ENCODE measurements at places on chromosomes 7 and 10.

- no peak for DNase-seq
These were observed 298.5 kb upstream of the KLF6 start for GRCh38 chr10:4083509-4084003.

DNA sequence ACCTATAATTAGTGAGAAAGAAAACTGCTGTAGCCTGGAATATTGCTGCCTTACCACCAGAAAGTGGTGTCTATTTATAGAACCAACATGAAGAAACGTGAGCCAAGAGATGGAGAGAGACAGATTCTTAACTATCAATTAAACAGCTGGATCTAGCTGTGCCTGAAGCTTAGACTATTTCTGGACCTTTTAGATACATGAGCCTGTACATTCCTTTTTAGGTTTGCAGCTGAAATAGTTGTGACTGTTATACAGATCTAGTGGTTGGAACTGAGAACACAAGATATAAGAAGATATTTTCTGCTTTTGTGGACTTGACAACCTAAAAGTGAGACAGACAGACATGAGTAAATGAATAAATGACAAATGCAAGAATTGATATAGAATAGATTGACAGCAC, 73.4 kb downstream of the CDK14 start:
- no peak for DNase-seq

GRCh38 chr7:8908889-8909288, 475.5 kb downstream of the NXPH1 start:
- no peak for DNase-seq

DNA sequence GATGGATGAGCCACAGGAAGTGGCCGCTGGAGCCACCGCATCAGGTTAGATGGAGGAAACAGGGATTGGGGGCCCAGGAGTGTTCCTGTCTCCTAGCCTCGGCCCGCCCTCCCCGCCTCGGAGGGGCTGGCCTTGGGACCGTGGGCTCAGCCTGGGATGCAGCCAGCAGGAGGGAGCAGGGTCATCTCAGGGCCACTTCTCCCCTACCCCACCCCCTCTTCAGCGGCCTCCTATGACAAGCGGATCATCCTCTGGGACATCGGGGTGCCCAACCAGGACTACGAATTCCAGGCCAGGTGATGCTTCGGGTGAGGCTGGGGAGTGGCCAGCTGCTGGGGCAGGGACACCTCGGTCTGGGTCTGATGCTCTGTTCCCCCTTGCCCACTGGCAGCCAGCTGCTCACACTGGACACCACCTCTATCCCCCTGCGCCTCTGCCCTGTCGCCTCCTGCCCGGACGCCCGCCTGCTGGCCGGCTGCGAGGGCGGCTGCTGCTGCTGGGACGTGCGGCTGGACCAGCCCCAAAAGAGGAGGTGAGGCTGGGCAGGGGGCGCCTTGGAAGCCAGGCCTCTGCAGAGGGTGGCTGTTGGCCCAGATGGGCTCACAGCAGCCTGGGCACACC, 4.7 kb downstream of the LRWD1 start:
- no peak for DNase-seq

- DNase-seq, result no peak
These were observed 85.9 kb upstream of the TRIM24 start for GRCh38 chr7:138374119-138374693.

DNA sequence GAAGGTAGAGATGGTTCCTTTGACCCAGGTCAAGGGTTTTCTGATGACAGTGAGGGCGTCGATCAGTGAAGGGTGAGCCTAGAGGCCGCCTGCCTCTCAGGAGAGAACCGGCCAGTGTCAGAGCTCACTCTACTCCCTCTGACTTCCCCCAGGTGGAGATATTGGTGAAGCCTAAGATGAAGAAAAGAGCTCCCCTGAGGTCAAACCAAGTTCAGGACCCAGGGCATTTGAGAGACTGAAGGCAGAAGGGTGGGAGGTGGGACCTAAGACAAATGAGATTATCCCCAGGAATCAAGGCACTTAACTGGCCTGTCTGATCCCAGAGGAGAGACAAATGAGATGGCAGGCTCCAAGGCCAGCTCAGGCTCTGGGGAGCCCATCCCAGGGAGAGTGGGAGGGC, 104.7 kb downstream of the CDH23 start:
- DNase-seq, result no peak

DNA sequence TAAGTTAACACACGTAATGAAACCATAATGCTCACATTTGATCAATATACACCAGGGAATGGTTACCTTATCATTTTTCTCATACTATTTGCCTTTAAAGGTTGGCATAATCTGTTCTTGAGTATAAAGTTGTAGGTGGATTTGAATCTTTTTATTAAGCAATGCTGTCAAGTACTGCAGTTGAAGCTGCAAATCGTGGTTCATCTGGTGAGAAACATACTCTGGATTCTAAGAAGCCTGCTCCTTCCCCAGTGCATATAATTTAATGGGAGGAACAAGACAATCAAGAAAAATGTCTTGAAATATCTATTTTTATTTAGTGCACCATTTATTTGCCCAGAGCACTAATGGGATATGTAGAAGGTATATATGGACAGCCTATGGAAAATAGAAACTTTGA, 68.7 kb upstream of the DLX6 start:
- no peak for DNase-seq

DNA sequence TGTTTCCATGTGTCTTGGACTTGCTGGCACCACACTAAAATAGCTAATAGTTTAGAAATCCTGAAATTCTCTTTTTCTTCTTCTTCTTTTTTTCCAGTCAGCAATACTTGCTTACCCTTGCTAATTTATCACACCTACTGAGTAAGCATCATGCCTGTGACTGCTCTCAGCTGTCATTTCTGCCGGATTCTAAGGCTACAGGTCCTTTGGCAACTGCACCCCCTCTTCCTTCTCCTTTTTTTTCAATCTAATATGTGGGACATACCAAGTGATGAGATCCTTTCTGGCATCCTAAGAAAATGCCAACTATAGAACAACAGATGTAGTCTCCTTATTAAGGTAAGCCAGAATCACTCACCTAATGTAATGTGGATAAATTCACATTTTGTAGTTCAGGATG, 444.7 kb downstream of the MAGI2 start:
- DNase-seq, result no peak

GRCh38 chr7:120436487-120437060, 163.6 kb downstream of the KCND2 start:
- DNase-seq, result no peak

Measured in HS-27A (cell line).